T47D (cell line): ENCODE measurements at places on chromosomes 6 and 20.

DNA sequence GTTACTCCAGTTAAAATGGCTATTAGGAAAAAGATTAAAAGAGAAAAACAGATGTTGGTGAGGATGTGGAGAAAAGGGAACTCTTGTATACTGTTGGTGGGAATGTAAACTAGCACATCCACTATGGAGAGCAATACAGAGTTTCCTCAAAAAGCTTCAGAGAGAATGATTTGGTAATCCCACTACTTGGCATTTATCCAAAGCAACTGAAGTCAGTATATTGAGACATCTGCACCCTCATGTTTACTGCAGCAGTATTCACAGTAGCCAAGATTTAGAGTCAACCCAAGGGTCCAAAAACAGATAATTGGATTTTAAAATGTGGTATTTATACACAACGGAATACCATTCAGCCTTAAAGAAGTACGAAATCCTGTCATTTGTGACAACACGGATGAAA, 469.5 kb downstream of the QKI start:
- no peak for DNase-seq

- DNase-seq: no peak
Observed at GRCh38 chr20:34375977-34376430, 12.9 kb downstream of the ITCH start.

GRCh38 chr6:167762259-167762962, 64.3 kb upstream of the AFDN start:
- no peak for DNase-seq

DNA sequence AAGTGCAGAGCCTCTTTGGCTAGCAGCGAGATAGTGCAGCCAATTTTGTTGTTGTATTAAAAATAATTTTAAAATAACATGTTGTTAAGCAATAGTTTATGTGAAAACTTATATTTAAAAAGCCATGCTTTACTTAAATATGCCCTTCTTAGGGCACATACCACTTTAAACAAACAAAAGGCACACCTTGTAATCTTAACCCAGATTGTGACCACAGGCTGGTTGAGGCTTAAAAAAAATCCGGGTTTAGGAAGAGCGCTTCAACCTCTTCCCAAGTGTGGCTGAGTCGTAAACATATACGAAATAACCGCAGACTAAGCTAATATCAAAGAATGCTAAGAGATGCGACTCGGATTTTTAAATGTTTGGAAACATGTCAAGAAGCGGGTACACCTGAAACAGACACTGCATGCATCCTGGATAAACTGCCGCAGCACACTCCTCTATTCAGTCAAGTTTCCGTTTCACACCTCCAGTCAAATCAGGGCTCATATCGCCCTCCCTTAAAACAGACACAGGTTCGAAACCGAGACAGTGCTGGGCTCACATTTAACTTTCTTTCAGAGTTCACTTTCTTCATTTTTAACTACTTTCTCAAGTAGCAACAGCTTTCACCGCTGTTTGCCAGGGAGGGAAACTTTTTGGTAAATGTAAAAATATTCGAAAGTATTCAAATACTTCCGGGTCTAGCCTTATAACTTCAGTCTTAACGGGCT, 1.5 kb downstream of the DEK start:
- no peak for DNase-seq

DNA sequence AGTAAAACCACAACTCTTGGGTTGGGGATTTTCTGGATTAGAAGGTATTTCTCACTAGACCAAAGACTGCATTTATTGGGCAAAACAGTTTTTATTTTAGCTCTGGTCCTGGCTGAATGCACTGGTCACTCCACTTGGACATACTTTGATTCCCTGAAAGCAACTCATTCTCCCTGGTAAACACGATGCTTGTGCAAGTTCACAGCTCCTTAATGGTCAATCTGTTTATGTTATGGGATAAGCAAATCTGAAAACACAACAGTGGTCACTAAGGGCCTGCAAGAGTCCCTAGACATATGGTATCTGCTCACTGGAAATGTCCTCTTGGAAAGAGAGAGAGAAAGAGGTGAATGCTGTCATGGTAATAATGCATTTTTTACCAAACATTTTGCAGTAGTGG, 559.8 kb downstream of the CDH26 start:
- DNase-seq: no peak
